ENCODE measurements at places on chromosomes 5 and 9. TPM values are rescaled to one million over a fixed set of nuclear protein-coding genes. Genes with fewer than 3 reads are reported as not detected.

DNA sequence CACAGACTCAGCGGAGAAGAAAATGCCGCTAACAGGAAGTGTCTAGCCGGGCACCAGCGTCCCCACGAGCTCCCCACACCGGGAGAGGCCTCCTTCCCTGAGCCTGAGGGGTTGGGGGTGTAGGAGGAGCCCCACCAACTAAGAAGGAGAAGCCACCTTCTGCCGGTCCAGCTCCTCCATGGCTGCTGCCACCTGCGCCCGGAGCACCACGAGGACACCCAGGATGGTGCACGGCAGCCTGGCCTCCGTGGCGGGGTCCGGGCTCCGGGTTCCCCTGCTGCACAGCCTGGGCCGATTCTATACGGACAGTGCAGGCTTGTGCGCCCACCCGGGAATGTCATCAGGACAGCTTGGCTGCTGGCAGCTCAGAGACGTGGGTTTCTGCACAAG, 297 bp downstream of the LCN8 start:
- H3K4me3 ChIP-seq, result no peak overlapping the region
- peak; percentile 34 for DNase-seq
- no peaks in the 10 kb centered on the region for H3K27me3 ChIP-seq
- no peaks in the 10 kb centered on the region for H3K4me1 ChIP-seq
- no peaks in the 10 kb centered on the region for H3K36me3 ChIP-seq
- H3K27ac ChIP-seq, result no peak overlapping the region

Gene FIBCD1
- not detected for total RNA-seq

DNA sequence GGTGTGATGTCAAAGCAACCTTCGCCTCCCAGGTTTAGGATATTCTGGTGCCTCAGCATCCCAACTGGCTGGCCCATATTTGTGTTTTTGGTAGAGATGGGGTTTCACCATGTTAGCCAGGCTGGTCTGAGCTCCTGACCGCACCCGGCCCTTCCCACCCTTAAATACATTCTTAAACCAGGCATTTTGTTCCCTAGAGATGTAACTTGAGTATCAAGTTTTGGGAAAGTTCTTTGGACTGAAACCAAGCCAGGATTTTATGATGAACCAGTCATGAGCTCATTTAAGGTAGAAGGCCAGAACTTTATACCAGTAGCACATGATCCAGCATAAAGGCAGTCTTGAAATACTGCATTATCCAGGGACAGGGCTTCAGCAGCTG, 3.5 kb downstream of the RPL7A start:
- H3K27ac ChIP-seq, result no peak overlapping the region
- peaks cover 35% of the 10 kb centered on the region for H3K4me1 ChIP-seq
- no peak overlapping the region for H3K4me3 ChIP-seq
- no peak for DNase-seq
- peaks cover 43% of the 10 kb centered on the region for H3K36me3 ChIP-seq

Gene SPAG8
- total RNA-seq, result 5.7 TPM

GRCh38 chr5:154559398-154560276, 81.6 kb upstream of the HAND1 start:
- H3K27me3 ChIP-seq, result no peaks in the 10 kb centered on the region
- no peaks in the 10 kb centered on the region for H3K36me3 ChIP-seq
- no peak overlapping the region for H3K27ac ChIP-seq
- DNase-seq, result no peak
- H3K4me3 ChIP-seq, result no peak overlapping the region
- H3K4me1 ChIP-seq, result no peaks in the 10 kb centered on the region

Gene GCNT4
- 30.8 TPM for total RNA-seq

DNA sequence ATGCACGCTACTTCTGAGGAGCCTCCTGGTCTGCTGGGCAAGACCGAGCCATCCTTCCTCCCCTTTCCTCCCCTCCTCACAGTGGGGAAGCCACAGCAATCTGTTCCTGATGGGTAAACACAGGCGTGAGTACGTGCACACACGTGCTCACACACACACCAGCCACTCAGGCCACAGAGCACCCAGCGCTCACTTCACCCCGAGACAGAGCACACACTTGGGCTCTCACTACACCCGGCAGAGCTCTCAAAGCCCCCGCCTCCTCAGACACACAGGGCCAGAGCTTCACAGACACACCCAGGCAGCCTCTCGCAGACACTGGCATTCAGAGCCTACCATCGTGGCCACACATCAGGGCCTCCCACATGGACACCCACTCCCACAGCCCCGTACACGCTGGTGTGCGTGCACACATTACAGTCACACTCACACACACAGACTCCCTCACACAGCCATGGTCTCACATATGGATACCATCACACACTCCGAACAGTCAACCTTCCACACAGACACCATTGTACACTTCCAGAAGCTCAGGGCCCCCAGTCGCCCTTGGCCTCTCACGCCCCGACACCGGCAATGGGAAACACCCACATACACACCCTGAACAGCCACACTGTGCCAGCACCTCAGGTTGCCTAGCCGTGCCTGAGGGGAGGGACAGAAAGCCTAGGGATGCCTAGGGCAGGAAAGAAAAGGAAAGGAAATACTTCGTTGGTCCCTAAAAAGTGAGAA, 13.5 kb downstream of the CNTFR start:
- peaks cover 8% of the 10 kb centered on the region for H3K4me1 ChIP-seq
- peaks cover 20% of the 10 kb centered on the region for H3K27me3 ChIP-seq
- no peak overlapping the region for H3K4me3 ChIP-seq
- H3K27ac ChIP-seq, result no peak overlapping the region
- no peak for DNase-seq

DNA sequence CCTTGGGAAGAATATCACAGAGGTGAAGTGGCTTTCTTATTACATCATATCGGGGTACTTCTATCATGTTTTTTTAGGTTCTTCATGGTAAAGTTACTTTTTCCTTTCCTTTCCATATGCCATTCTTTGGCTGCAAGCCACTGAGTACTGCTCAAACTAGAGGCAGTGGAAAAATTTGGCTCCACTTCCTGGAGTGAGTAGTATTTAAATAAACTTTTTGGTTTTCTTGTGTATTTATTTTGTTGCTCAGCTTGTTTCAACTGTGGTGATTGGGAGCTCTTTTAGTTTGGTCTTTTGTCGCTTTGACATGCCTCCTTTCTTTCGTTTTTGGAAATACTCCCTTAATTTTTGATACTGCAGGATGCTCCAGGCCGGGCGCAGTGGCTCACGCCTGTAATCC, 69.8 kb downstream of the WDR70 start:
- H3K4me1 ChIP-seq, result no peaks in the 10 kb centered on the region
- H3K36me3 ChIP-seq, result no peaks in the 10 kb centered on the region

DNA sequence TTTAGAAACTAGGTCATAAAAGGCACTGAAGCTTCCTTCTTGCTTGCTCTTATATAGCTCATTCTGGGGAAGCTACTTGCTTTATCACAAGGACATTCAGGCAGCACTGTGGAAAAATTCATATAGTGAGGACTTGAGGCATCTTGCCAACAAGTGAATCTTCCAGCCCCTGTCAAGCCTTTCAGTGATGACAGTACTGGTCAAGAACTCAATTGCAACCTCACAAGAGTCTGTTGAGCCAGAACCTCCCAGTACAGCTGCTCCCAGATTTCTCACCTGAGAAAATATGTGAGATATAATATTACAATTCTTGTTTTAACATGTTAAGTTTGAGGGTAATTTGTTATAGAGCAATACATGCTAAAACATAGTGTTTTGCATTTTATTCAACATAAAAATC, 2011.0 kb upstream of the NUDT12 start:
- no peak for DNase-seq
- no peaks in the 10 kb centered on the region for H3K36me3 ChIP-seq
- no peak overlapping the region for H3K27ac ChIP-seq

DNA sequence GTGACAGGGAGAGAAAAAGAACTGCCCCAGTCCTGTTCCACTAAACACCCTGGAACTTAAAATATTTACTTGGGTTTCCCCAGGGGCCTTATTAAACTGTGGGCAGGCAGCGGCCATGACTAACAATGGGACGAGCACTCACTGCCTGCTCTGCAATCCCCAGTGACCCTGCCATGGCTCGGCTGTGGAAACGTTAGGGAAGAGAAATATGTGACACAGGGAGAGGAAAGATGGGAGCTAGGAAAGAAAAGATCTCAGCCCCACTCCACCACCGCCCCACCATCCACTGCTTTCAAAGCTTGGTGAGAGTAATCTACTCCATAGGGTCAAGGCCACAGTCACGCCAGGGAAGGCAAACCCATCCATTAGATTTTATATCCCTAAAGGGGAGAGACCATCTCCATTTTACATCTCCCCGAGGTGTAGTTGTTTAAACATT, 117.6 kb downstream of the EFNA5 start:
- no peak overlapping the region for H3K4me3 ChIP-seq
- no peaks in the 10 kb centered on the region for H3K4me1 ChIP-seq
- no peak for DNase-seq
- H3K27ac ChIP-seq, result no peak overlapping the region
- H3K36me3 ChIP-seq, result no peaks in the 10 kb centered on the region
- no peaks in the 10 kb centered on the region for H3K27me3 ChIP-seq

Gene EEIG1
- total RNA-seq, result 550 TPM

- no peak overlapping the region for H3K4me3 ChIP-seq
- peaks cover 40% of the 10 kb centered on the region for H3K4me1 ChIP-seq
- DNase-seq, result peak; percentile 12
- peaks cover 48% of the 10 kb centered on the region for H3K36me3 ChIP-seq
Measured at GRCh38 chr9:129898185-129898584, 62.9 kb downstream of the USP20 start.

DNA sequence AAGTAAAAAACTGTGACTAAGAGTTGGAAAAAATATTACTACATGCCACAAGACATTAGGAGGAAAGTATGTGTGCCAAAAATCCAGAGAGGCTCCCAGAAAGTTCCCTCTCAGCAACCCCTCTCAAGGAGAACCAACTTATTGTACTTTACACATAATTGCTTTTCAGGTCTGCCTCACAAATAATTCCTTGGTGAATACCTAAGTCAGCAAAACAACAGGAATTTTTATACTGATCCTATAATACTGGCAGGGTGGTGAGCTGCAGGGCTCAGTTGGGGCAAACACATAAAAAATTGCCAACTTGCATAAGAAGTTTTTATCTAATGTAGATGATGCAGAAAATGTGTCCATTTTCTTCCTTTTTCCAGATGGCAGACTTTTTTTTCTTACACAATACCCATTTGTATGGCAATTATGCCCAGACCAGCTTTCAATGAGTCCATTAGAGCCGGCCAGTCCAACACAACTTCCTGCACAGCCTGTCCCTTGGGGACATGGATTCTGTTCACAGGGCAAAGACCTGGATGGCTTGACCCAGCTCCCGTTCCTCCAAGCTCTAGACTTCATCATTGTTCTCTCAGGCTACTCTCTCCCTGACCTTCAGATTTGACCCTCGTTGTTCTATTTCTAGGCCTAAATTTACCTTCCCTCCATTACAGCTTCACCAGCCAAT, 31.3 kb downstream of the MARCHF3 start:
- no peak overlapping the region for H3K4me3 ChIP-seq
- no peaks in the 10 kb centered on the region for H3K4me1 ChIP-seq
- no peak overlapping the region for H3K27ac ChIP-seq
- H3K27me3 ChIP-seq, result no peaks in the 10 kb centered on the region
- no peaks in the 10 kb centered on the region for H3K36me3 ChIP-seq

Gene SH2D3C
- total RNA-seq, result 43.4 TPM

Gene OBP2B
- total RNA-seq, result not detected

DNA sequence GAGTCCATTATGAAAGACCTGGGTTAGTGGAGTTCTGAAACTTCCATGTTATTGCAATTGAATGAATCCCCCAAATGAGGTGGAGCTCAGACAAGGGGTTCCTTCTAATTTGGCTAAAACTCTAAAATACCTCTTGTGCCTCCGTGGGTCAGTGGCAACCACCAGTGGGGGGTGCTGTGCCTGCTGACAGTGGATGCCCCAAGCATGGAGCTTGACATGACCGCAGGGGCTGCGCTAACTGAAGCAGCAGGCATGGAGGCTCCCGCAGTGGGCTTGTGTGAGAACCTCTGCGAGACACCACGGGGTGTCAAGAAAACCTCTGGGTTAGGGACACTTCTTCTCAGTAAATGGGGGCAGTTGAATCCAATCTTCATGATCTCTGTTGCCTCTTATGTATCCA, 200.5 kb downstream of the DRD1 start:
- no peak for DNase-seq
- H3K4me3 ChIP-seq, result no peak overlapping the region
- no peaks in the 10 kb centered on the region for H3K36me3 ChIP-seq
- H3K27ac ChIP-seq, result no peak overlapping the region

GRCh38 chr9:98191671-98192502, 550 bp downstream of the CORO2A start:
- peak overlapping the region; percentile 38 for H3K27ac ChIP-seq
- no peaks in the 10 kb centered on the region for H3K36me3 ChIP-seq
- H3K4me1 ChIP-seq, result peaks cover 44% of the 10 kb centered on the region
- no peaks in the 10 kb centered on the region for H3K27me3 ChIP-seq
- DNase-seq, result peak; percentile 35

DNA sequence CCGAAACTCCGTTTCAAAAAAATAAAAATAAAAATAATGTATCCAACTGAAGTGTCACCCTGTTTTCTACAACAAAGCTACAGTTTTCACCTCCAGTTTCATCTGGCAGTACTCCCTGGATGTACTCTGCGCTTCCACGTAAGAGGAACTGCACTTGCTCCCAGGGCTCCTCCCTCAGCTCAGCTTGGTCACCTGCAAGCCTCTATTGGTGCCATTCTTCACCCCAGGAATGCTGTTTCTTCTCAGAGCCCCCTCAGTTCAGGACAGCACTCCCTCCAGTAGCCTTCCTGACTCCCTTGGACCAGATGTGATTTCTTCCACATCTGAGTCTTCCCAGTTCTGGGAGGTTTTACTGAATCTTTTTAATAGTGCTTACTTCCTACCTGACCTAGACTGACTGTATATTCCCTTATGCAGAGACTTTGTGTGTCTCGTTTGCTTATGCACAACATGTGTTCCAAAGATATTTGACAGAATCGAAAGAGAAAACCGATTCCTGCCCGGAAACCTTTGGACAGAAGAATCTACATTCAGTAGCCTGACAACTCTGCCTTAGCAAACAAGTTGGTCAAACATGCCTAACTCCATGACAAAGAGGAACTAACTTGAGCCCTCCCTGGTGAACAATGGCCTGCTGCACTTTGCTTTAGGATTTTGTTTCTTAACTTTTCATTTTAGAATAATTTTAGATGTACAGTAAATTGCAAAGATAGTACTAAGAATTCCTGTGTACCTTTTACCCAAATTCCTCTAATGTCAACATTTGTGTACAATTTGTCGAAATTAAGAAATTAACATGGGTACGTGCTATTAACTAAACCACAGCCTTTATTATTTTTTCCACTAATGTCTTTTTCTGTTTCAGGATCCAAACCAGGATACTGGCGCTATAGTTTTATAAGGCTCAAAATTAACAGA, 814 bp downstream of the CCDC125 start:
- peak overlapping the region; percentile 67 for H3K27ac ChIP-seq
- H3K4me1 ChIP-seq, result peaks cover 19% of the 10 kb centered on the region
- H3K27me3 ChIP-seq, result no peaks in the 10 kb centered on the region
- DNase-seq, result no peak

DNA sequence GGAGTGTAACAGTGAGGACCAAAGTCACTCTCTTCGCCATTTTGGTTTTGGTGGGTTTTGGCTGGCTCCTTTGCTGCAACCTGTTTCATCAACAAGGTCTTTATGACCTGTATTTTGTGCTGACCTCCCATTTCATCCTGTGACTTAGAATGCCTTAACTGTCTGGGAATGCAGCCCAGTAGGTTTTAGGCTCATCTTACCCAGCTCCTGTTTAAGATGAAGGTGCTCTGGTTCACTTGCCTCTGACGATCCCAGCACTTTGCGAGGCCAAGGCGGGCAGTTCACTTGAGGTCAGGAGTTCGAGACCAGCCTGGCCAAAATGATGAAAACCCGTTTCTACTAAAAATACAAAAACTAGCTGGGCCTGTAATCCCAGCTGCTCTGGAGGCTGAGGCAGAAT, 1.8 kb upstream of the CKS2 start:
- H3K27me3 ChIP-seq, result no peaks in the 10 kb centered on the region
- H3K36me3 ChIP-seq, result no peaks in the 10 kb centered on the region
- no peak overlapping the region for H3K4me3 ChIP-seq

- H3K4me1 ChIP-seq, result no peaks in the 10 kb centered on the region
- no peaks in the 10 kb centered on the region for H3K27me3 ChIP-seq
- no peaks in the 10 kb centered on the region for H3K36me3 ChIP-seq
- H3K27ac ChIP-seq, result no peak overlapping the region
Measured at GRCh38 chr5:78677777-78678668, 29.5 kb upstream of the LHFPL2 start.
